ENCODE measurements at places on chromosomes 5 and 9.

DNA sequence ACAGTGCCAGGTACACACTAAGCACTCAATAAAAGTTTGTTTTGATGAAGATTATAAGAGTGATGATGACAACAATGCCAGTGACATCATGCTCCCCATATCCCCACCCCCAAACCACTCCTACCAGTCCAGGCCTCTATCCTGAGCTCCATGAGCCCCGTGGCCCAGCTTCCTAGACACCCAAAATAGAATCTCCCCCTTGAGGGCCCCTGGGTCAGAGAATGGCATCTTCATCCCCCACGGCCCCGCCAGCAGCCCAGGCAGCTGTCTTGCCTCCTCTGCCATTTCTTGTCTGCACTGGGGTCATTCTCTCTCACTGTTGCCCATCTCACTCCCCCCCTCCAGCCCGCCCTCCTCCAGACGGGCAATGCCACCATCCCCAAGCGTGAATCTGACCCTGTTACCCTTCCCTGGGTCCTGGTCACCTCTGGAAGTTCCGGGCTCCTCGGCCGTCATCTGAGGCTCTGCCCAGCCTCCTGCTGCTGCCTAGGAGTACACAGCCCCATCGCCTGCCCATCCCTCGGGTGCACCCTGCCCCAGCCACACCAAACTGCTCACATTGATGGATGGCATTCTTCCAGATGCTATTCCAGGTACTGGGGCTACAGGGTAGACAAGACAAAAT, 76.8 kb upstream of the LMX1B start:
- DNase-seq = no peak

DNA sequence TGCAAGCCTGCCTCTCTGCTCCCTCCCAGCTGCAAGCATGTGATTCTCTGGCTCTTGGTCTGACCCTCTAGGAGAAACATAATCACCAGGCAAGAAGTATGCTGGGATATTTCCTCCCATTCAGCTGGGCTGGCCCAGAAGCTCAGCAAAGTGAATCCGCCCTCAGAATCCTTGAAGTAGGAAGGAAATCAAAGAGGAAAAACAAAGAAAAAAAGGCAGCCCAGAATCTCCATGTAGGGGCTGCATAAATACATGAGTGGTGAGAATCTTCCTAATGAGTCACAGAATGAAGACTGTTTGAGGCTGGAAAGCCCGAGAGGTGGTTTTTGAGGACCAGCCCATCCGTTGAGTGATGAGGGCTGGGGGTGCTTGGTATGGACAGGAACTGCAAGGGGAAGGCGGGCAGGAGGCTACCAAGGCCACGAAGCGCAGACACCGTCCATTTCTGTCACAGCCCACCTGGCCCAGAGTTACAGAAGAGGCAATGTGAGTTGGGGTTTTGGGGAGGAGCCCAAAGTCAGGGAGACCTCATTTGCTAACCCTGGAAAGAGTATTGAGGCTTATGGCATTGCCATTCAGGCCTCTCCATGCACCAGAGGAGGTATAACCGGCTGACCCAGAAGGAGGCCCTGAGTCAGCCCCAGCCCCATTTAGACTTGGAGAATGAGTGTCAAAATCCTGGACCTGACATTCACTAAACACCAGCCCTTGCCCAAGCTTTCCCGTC, 33.4 kb upstream of the TGFBR1 start:
- no peak for DNase-seq

DNA sequence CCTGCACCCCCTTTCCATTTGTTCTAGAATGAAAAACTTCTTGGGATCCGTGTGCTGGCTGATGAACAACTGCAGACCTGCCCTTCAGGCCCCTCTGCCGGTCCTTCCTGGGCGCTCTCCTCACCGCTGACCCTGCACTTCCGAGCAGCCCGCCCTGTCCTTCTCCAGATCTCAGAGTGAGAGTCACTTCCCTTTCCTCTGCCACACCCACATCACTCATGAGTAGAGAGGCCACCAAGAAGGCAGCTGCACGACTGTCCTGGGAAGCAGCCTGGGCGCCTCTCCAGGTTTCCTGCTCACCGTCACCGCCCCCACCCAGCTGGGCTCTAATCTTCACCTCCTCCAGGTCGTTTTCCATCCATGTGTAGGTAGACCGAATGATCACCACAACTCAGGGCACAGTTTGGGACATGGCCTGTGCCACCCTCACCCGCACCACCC, 35.0 kb upstream of the NSMF start:
- no peak for DNase-seq

GRCh38 chr9:114677418-114677817, 4.6 kb downstream of the TEX48 start:
- no peak for DNase-seq

DNA sequence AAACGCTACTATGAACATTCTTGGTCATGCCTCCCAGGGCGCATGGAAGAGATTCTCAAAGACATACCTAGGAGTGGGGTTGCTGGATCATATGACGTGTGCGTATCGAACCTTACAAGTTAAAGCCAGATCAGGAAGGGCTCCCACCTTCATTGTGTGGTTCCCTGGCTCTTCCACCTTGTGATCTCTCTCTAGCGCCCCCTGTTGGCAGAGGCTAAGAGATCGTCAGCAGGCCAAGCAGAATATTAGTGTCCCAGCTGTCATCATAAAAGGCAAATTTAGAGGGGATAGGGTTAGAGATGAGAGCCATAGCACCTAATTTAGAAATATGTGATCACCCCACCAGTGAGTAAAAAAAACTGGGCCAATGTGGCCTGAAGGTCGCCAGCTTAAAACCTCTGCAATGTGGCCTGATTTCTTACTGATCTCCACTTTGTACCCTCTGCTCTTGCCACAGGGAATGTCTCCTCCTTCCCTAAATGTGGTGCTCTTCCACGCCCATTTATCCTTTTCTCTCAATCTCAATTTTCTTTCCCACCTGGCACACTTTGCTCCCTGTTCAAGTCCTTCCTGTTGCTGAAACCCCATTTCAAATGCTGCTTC, 91.7 kb upstream of the SHB start:
- DNase-seq = peak; percentile 53

DNA sequence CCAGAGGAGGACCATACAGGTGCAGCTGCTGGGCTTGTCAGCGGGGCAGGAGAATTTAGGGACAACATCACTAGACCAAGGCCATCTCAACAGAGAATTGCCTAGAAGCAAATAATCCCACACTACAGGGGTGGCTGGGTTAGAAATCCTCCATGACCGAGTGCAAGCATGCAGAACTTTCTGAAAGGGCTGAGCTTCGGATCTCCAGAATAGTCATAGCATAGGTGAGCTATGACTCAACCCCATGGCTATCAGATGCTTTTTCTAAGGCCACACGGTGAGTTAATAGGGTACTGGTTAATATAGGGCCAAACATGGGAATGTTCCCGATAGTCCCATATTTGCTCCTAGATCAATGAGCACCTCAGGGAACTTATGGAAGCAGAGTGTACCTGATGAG, 4.2 kb downstream of the KCNIP1 start:
- DNase-seq = no peak

GRCh38 chr5:42956551-42956950, 83.6 kb downstream of the ANXA2R start:
- no peak for DNase-seq

DNA sequence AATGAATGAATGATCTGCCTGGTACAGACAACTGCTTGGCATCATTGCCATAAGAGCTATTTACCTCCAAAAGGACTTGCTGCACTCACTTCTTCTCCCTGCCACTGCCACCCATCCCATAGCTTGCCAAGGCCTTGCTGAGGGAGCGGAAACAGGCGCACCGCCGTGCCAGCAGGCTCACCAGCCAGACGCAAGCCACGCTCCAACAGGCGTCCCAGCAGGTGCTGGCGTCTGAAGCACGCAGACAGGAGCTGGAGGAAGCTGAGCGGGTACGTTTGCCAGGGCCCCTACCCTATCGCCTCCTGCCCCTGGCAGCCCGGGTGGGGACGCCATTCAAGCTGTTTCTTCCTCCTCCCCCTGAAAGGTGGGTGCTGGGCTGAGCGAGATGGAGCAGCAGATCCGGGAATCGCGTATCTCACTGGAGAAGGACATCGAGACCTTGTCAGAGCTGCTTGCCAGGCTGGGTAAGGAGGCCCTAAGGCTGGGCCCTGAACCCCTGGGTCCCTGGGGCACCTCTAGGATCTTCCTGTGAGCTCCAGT, 8.9 kb upstream of the AIF1L start:
- no peak for DNase-seq

DNA sequence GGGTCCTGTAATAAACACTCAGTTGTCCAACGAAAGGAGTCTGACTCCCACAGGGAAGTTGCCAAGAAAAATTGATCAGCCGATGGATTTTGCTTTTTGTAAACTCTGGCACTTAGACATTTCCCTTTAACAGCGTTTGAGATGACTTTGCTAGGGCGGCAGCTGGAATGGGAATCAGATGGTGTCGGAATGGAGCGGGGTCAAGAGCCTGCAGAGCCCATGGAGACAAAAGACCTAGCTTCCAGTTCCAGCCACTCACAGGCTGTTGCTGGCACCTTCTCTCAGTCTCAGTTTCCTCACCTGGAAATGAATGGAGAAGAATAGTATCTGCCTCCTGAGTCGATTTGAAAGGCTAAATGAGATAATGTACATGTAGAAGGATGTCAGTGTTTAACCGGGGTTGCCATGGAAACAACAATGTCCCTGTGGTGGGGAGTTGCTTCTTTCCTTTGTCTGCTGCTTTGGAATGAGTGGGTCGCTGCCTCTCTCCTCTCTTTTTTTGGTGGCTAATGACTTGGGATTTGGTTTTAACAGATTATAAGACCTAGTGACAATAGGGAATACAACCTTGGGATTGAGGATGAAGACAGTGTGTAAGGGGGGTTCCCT, 137.4 kb downstream of the GAS1 start:
- no peak for DNase-seq

DNA sequence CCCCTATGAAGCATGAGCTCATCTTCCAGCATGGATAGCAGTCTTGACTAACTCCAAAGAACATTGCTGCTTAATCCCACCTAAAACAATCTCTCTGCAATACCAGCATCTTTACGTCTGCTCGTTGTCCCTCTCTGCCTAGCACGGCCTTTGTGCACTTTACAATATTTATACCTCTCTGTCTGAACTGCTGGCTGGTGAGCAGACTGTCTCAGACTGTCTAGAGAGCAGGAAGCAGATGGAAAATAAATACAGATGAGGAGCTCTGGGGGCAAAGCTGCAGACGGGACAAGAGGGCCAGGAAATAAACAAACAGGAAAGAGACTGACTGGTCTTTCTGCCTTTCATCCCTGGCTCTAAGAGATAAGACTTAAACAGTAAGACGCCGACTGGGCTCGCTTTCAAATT, 224.8 kb downstream of the ENC1 start:
- no peak for DNase-seq

- no peak for DNase-seq
These were observed 135.7 kb upstream of the GDNF start for GRCh38 chr5:37975531-37975930.

DNA sequence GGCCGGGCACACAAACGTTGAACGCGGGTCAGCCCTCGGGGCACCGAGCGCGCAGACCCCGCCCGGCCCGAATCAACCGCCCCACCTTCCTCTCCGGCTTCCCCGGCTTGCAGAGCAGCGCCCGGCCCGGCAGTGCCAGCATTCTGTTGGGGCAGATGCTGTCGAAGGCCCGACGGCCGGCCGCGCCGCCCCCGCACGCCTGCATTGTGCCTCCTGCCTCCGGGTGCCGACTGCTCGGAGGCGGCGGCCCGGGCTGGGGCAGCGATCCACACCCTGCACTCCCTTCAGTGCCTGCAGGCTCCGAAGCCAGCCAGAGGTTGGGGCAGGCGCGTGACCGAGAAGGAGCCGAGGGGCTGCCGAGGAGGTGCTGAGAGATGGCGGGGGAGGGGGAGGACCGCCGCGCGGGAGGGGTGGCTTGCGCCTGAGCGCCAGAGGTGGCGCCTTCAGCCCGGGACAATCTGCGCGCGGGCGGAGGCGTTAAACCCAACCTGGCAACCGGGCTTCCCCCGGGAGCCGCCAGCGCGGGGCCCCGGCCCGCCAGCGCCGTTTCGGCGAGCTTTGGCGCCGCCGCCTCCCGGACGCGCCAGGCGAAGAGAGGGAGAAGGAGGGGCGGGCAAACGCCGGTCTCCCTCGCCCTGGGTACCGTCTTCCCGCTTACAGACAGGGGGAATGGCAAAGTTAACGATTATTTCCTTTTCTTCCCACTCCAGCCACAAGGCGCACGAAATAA, at the start of gene MCIDAS:
Gene MCIDAS, minus strand, starts transcription at position 382 of the 730 bp plus-strand sequence. Its CDS starts 177 bp downstream, at position 205.
- DNase-seq = peak; percentile 47

GRCh38 chr5:66743344-66743743, 147.2 kb downstream of the MAST4 start:
- no peak for DNase-seq

DNA sequence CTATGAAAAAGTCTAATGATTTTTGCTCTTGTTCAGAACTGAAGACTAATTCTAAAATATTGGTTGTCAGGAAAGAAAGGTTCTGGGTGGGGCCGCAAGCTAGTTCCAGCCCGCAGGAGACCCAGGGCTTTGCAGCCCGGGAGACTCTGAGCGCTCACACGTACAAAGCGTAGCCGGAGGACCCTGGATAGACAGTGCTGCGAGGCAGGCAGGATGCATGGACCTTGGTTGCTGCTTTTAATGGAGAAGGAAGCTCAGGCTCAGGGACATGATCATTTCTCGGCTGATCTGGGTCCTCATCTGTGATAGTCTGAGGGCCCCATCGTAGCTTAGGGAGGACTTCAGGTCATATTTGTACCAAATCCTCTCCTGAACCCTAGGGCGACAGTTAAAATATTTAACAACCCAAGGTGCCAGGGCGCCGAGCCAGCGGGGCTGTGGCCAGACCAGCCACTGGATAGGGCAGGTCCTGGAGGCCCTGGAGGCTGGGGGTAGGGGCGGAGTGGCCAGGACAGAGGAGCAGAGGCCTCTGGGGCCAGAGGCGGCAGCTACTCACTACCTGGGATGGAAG, 70.1 kb upstream of the UNC5A start:
- DNase-seq = no peak

- DNase-seq = no peak
These were observed 184.0 kb upstream of the NR4A3 start for GRCh38 chr9:99637641-99638040.

DNA sequence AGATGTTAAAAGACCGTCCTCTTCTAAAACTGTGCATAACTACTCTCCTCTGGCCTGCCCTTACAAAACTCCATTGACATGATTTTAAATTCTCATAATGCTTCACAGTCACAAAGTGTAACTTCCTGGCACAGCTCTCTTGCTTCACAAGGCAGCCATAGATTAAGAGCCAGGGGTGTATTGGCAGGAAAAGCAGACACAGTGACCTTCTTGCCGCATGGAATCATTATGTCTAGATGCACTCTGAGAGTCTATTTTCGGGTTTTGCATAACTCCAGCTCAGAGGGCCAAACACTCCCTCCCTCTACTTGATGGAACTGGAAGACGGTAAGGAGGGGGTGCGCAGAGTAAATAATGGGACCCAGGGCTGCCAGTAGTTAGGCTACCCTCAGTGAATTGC, 110.1 kb downstream of the MARCHF3 start:
- no peak for DNase-seq

Data from CD4-positive, alpha-beta T cell treated with Interleukin-10 for 1 hour (primary cell).